ENCODE measurements at places on chromosomes 1 and 21.

- no peak for DNase-seq
Measured at GRCh38 chr1:237580726-237581125, 310.0 kb downstream of the ZP4 start.

GRCh38 chr1:87985071-87985470 lies 656.4 kb downstream of the LMO4 start:
- no peak for DNase-seq

- DNase-seq: no peak
Measured at GRCh38 chr1:174689524-174689923, 241.8 kb downstream of the GPR52 start.

GRCh38 chr1:163203561-163203960 lies 845 bp upstream of the RGS5 start:
- DNase-seq: no peak

DNA sequence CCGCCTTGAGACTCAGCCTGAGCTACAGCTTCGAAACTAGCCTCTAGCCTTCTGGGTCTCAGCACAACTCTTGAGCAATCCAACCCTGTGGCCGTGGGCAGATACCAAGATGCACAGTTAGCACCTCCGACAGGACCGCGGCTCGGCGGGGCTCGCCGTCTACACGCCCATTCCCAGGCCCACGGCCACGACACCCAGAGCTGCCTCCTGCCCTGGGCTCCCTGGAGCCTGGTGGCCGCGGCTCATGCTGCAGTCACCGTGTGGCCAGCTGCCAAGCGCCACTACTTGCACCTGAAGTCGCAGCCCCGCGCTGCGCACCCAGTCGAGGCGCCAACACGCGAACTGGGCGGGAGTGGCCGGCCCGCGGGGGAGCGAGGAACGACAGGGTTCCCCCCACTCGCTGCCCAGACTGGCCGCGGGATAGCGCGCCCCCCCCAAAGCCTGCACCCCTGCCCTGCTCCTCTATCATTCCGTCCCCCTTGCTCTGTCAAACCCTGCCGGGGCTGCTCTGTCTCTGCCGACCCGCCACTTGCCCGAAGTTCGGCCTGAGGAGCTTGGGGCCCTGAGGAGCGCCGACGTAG lies 729 bp upstream of the CDCA8 start:
- no peak for DNase-seq

GRCh38 chr1:28516518-28516956 lies 10.7 kb downstream of the RCC1 start:
- no peak for DNase-seq

- DNase-seq: no peak
Measured at GRCh38 chr1:10217748-10218441, 7.5 kb downstream of the KIF1B start.

DNA sequence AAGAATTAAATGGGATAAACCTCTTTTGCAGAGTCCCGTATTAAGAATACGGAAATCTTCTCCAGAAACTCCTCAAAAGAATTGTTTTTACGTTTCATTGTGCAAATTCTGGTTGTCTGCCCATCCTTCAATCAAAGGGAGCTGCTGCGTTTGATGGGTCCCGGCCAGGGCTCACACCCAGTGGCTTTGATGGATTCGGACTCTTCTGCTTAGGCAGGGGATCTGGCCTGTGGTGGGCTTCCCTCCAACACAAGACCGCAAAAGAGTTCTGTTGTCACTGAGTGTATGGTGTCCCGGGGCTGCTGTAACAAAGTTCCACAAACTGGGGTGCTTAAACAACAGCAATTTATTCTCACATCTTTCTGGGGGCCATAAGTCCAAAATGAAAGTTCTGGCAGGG lies 402.0 kb downstream of the PCP4 start:
- no peak for DNase-seq

DNA sequence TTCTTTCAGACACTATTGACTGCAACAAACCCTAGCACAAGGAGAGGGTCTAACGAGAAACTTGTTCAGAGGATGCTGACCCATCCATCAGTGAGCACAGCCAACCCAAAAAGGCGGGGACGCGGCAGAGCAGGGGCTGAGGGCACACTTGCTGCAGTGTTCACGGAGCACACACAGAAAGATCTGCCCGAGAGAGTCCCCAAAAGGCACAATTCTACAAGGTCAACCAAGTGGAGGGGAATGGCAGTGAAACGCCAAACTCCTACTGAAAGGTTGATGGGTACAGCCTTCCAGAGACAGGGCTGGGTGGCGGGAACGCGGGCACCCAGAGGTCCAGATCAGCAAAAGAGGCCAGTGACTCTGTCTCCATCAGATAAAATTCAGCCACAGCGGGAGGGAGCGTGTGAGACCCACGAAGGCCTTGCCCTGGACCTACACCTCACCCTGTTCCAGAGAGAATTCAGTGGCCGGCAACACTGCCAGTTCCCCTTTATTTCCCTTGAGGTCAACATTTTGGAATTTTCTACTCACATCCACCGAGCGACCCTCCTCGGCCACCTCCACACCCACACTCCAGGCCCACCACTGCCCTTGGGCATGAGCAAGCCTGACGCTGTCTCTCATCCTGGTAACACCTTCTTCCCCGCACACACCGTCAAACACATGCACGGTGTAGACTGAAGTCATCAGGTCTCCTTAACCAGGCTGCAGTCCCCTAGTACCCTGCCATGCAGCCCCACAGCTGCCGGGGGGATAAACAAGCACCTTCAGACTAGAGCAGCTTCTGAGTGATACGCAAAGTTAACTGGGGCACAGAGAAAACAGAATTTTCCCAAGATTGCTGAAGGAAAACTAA lies 5.5 kb downstream of the GNG4 start:
- no peak for DNase-seq

DNA sequence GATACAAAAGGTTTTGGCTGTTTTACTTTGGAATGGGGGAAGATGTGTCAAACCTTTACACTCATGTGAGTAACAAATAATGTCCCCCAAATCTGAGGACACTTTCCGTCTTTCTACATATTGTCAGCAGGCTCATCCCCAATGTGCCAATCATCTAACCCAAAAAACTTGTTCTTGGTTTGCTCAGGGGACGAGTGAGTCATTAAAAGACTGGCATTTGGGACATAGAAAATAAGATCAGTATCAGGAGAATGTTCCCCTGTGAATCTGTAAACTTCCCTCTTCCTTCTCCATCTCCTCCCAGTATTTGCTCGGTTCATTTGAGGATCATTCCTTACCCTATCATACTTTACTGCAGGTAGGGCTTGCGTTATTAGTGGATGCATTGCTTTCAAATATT lies 194.1 kb upstream of the RUNX1 start:
- DNase-seq: no peak

GRCh38 chr1:183694755-183695154 lies 41.6 kb upstream of the APOBEC4 start:
- DNase-seq: no peak

DNA sequence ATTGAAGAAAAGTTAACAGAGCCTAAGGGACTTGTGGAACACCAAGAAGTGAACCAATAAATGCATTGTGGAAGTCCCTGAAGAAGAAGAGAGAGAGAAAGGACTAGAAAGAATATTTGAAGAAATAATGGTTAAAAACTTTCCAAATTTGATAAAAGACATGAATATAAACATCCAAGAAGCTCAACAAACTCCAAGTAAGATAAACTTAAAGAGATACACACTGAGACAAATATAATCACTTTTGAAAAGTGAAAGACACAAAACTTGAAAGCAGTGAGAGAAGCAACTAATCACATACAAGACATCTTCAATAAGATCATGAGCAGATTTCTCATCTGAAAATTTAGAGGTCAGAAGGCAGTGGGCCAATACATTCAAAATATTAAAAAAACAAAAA lies 91.2 kb downstream of the MPZL1 start:
- DNase-seq: no peak

- no peak for DNase-seq
Measured at GRCh38 chr1:36301220-36301619, 4.9 kb upstream of the SH3D21 start.

GRCh38 chr1:58818075-58818474 lies 34.2 kb upstream of the JUN start:
- no peak for DNase-seq

DNA sequence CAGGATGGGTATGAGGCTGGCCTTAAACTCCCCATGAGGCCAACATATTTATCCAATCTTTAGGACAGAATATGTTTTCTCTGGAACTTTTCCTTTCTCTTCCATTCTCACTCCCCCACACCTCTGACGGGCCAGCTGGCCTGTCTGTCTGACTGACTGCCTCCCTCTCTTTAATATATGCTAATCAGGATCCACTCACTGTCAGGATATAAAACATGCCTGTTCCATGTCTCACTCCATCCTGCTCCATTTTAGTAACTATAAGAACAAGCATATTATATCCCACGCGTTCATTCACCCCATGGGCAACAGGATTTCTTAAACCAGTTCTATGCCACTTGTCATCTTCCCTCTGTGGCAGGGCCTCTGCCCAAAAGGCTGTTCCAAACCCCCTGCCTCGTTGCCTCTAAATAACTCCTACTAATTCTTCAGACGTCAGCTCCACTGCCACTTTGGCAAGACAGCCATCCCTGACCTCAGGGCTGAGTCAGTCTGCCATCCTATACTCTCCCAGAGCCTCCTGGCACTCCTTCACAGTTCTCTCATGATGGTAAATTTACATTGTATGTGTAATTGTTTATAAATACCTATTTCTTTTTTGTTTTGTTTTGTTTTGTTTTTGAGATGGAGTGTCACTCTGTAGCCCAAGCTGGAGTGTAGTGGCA lies 84.3 kb upstream of the SPATA6 start:
- no peak for DNase-seq

- no peak for DNase-seq
Measured at GRCh38 chr1:4056422-4056821, 156.3 kb upstream of the C1orf174 start.

- no peak for DNase-seq
Measured at GRCh38 chr1:200139661-200140250, 112.2 kb downstream of the NR5A2 start.

GRCh38 chr1:244826712-244827111 lies 8.7 kb upstream of the COX20 start:
- no peak for DNase-seq

- no peak for DNase-seq
Measured at GRCh38 chr1:85450832-85451231, 14.1 kb downstream of the DDAH1 start.

DNA sequence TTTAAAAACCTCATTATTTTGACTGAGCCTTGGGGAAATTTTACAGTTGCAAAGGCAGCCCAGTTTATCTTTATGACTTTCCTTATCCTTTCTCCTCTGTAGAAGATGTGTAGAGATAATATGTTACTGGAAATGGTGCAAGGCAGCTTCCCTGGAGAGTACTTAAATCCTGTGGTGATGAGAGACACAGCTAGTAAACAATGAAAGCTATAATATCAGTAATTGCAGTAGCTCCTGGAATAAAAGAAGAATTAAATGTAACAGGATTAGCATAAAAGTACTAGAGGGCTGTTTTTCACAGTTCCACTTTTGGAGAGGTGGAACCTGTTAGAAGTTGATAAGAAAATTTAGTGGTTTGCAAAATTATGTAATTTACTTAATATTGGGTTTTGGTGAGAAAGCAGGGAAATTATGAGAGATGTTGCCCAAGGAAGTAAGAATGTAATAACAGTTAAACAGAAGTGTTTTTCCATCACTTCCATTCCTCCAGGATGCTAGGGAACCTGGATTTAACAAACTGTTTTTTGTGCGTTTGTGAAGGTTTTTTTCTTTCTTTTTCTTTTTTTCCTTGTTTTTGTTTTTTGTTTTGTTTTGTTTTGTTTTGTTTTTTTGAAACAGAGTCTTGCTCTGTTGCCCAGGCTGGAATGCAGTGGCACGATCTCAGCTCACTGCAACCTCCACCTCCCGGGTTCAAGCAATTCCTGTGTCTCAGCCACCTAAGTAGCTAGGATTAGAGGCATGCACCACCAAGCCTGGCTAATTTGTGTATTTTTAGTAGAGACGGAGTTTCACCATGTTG lies 15.7 kb upstream of the EDEM3 start:
- no peak for DNase-seq

- DNase-seq: no peak
Measured at GRCh38 chr1:170935231-170935630, at the start of gene MROH9. TSS of gene MROH9 (plus strand) at chr1:170935534. CDS start at chr1:170945557, 10,023 bp downstream.

DNA sequence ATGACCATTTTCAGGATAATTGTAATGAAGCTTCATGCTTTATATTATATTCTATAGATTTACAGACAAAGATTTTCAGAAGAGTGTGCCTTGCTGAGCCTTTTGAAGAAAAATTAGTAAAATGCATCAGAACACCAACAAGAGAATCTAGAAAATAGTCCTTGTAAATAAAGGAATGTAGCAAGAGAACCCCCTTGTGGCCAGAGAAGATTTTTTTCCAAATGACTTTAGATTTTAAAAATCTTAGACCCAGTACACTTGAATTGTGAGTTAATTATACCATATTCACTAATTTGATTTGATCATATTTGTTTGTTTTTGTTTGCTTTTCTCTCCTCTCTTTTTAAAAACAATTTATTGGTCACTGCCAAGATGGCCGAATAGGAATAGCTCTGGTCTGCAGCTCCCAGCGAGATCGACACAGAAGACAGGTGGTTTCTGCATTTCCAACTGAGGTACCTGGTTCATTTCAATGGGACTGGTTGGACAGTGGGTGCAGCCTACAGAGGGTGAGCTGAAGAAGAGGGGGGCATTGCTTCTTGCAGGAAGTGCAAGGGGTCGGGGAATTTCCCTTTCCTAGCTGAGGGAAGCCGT lies 12.8 kb upstream of the IFI44L start:
- DNase-seq: no peak

DNA sequence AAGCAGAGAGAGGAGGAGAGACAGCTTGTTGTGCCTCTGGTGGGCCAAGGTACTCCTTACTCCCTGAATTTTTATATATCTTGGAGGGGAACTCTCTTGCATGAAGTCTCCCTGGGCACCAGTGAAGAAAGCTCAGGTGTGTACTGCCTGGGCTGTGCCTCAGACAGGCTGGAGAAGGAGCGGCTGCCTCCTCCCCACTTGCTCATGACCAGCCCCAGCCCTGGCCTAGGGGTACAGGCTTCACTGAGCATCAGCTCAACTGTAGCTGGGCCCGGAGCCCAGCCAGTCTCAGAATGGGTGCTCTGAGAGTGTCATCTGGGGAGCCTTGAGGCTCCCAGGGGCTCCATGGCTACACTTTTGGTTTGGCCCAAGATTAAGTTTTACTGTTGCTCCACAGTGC lies 44.8 kb upstream of the TENT5C start:
- DNase-seq: no peak

- DNase-seq: no peak
Measured at GRCh38 chr21:36627242-36627641, 71.7 kb upstream of the SIM2 start.

DNA sequence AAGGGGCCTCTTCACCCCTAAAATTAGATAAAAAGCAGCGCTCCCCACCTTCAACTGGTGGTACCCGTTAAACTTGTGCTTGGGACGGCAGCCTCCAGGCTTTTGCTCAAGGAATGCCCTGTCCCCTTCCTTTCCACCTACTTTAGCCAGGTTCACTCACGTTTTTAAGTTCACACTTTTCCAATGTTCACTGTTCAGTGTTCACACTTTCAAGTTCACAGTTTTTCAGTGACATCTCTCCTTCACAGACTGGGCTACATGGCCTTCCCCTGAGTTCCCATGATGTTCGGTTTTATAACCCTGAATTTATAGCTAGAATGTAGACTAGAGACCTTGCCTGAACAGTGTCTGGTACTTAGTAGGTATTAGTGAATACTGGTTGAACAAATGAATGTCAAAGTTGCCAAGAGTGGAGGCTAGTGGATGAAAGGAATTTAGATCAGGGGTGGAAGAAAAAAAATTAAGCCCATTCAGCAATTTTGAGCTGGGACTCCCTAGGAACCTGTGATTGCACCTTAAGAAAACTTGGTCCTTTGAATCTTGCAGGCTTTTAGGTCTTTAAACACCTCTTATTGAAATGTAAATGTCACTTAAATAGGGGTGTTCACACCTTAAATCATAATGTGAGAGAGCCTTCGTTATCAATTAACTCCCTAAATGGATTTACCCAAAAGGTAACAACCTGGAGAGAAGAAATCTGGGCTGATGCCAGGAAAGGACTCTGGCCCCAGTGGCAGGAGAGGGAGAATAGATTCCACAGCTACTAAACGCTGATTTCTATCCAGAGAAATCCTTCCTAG lies 12.3 kb downstream of the BTG2 start:
- no peak for DNase-seq

Measured in T follicular helper cell (primary cell).